ENCODE measurements at places on chromosomes 4 and X. TPM values are rescaled to one million over a fixed set of nuclear protein-coding genes. Genes with fewer than 3 reads are reported as not detected.

The KLF8 gene
- 0.71 TPM for total RNA-seq

The FGFR3 gene
- total RNA-seq, result 1.6 TPM

The FOXR2 gene
- not detected for total RNA-seq

The NUDT11 gene
- 17.7 TPM for total RNA-seq

The TSPAN7 gene
- not detected for total RNA-seq

The GCNA gene
- 1.5 TPM for total RNA-seq

The ITGB1BP2 gene
- total RNA-seq, result 3.6 TPM

The NLGN4X gene
- 0.55 TPM for total RNA-seq

The GABRB1 gene
- 0.18 TPM for total RNA-seq

The GIMD1 gene
- total RNA-seq, result not detected

The PRDM5 gene
- total RNA-seq, result 17.7 TPM

The RIPPLY1 gene
- not detected for total RNA-seq

The JCHAIN gene
- 6.7 TPM for total RNA-seq

The XAGE2 gene
- total RNA-seq, result not detected

The SLC9B2 gene
- 12.2 TPM for total RNA-seq

The ADH7 gene
- total RNA-seq, result not detected

The HMGB3 gene
- total RNA-seq, result 7.1 TPM

The GAGE12H gene
- not detected for total RNA-seq

The BMX gene
- 0.14 TPM for total RNA-seq

The FABP2 gene
- not detected for total RNA-seq

The FAM200B gene
- 21.0 TPM for total RNA-seq

The TBC1D19 gene
- 45.3 TPM for total RNA-seq

The DOCK11 gene
- 30.7 TPM for total RNA-seq

The ASB5 gene
- total RNA-seq, result 2.4 TPM

The SEPSECS gene
- total RNA-seq, result 7.0 TPM

The DIAPH2 gene
- 11.6 TPM for total RNA-seq

The ALB gene
- 0.09 TPM for total RNA-seq

The CAMK2D gene
- 92.9 TPM for total RNA-seq

The GPR119 gene
- not detected for total RNA-seq

The TLL1 gene
- 0.09 TPM for total RNA-seq

The LGI2 gene
- total RNA-seq, result not detected

The SASH3 gene
- not detected for total RNA-seq

The NRK gene
- total RNA-seq, result 2.1 TPM

The RAB9B gene
- total RNA-seq, result 1.2 TPM

The PDE6B gene
- 1.3 TPM for total RNA-seq

The PWWP3B gene
- total RNA-seq, result 0.74 TPM

The MAOA gene
- total RNA-seq, result 4.8 TPM

The SHROOM4 gene
- total RNA-seq, result 0.28 TPM

The SHROOM3 gene
- 1.6 TPM for total RNA-seq

The TAF7L gene
- 0.43 TPM for total RNA-seq

The ANK2 gene
- 45.4 TPM for total RNA-seq

The GAR1 gene
- total RNA-seq, result 1.9 TPM

The CSAG1 gene
- not detected for total RNA-seq

The CXCL8 gene
- total RNA-seq, result 29.5 TPM

Data from smooth muscle cell of bladder (primary cell).